ENCODE measurements at places on chromosomes 3 and 15.

DNA sequence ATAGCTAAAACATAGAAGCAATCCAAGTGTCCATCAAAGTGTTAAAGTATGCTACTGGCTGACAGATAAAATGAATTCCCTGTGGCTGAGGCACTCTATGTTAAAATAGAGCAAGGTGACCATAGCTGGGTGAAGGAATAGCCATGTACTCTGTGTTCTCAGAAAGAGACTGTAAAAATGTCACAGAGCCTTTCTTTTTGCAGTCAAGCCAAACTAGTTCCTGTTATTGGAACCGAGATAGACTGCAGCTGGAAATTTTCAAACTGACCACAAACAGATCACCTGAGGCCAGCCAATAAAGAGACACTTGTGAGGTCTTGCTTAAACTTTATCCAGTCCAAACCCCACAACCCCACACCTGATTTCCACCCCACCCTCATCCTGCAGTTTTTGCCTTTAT lies 422.8 kb upstream of the NAALADL2 start:
- no peak for DNase-seq

- no peak for DNase-seq
Observed at GRCh38 chr15:48265135-48265534, 59.0 kb downstream of the SLC12A1 start.

DNA sequence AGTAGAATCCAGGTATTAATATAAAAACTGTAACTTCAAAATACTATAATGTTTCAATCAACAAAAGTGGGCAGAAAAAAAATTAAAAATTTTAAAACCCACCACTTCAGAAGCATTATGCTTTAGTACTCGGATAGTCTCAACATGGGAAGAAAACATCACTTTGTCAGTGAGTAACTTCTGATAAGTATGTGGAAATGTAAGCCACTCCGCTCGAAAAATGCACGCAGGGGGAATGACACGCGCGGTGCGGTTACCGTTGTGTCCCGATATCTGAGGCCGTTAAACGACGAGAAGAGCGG lies 656 bp downstream of the NGLY1 start:
- DNase-seq: no peak

DNA sequence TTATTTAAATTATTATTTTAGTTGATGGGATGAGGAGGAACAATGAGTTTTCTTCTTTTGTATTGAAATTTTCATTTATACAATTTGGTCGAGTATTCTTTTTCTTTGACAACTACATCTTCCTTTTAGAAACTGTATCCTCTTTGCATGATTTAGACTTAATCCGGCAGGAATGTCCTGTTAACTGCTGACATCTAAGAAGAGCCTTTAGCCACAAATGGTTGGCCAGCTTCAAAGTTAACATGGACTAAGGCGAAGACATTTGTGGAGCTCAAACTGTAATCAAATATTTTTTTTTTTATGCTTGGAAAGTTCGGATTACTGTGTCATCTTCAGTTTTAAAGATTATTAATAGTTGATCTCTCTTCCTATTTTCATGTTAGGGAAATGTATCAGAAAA lies 43.2 kb downstream of the RIOX2 start:
- DNase-seq: no peak

GRCh38 chr15:56883088-56883487 lies 35.4 kb upstream of the TCF12 start:
- no peak for DNase-seq

DNA sequence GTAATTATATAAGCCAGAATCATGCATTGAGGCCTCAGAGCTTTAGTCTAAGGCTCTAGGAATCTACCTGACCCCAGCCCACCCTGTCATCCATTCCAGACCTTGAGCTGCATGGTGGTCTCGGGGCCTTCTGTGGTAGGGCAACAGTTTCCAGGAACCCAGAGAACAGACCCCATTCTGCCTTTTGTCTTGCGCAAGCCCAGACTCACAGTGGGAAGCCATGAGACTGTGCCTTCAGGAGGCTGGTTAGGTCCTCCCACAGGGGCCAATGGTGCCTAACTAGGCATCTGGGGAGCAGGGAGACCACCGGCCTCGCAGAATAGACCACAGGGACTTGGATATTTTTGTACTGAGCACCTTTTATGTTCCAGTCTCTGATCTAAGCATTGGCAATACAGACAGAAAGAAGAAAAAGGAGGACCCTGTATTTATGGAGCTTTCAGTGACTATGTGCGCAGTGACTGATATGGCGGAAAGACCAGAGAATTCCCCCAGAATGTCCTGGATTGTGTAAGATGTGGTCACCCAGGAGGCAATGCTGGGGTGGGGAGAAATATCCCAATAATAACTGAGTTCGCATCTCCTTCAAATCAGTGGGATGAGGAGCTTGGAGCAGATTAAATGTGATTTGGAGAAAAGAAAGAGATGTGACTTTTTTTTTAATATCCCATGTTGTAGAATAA lies 40.1 kb downstream of the MCF2L2 start:
- DNase-seq: no peak

- no peak for DNase-seq
Observed at GRCh38 chr15:88841236-88841635, 38.0 kb downstream of the ACAN start.

GRCh38 chr3:87120881-87121280 lies 106.2 kb upstream of the CHMP2B start:
- DNase-seq: no peak

DNA sequence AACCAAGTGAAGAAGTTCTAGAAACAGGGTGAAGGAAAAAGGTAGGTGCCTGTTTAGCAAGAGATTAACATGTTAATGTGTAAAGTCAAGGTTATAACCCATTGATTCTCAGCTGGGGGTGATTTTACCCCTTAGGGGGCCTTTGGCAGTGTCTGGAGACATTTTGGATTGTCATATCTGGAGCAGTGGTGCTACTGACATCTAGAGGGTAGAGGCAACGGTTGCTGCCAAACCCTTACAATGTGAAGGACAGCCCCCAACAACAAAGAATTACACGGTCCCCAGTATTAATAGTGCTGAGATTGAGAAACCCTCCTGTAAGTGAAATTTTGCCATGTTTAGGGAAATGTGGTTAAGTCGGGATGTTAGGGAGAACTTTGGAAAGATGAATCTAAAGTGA lies 74.7 kb downstream of the CRYBG3 start:
- no peak for DNase-seq

- no peak for DNase-seq
Observed at GRCh38 chr15:49848282-49848724, 227.5 kb downstream of the DTWD1 start.

DNA sequence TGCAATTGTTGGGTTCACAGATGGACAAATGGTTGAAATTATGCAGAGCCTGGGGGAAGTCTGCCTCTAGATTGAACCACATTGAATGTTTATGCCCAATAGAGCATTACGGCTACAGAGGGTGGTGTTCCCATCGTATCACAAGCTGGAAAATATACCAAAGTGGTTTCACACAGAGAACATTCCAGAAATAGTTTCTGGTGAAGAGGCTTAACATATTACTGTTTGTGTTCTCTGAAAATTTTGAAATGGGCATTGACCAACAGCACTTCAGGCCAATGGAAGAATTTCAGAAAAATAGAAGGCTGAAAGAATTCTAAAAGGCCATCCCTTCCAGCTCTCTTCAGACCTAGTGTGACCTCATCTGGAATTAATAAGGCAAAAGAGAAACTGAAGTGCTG lies 203.9 kb downstream of the NEK10 start:
- DNase-seq: no peak

DNA sequence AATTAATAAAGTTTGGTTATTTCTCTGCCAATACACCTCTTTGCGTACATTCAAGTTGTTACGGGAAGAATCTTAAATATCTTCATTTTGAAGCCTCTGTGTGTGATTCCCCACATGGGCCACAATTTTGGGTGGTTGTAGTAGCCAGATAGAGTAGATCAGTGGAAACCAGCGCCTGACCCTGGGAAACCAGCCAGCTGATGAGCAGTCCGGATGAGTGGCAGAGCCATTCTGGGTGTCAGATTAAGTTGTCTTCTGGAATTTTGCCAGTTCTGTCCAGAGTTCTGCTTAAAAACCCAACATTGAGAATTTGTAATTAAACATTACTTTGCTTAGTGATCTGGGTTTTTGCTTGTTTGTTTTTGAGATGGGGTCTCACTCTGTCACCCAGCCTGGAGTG lies 49.7 kb downstream of the MRPS25 start:
- DNase-seq: no peak

DNA sequence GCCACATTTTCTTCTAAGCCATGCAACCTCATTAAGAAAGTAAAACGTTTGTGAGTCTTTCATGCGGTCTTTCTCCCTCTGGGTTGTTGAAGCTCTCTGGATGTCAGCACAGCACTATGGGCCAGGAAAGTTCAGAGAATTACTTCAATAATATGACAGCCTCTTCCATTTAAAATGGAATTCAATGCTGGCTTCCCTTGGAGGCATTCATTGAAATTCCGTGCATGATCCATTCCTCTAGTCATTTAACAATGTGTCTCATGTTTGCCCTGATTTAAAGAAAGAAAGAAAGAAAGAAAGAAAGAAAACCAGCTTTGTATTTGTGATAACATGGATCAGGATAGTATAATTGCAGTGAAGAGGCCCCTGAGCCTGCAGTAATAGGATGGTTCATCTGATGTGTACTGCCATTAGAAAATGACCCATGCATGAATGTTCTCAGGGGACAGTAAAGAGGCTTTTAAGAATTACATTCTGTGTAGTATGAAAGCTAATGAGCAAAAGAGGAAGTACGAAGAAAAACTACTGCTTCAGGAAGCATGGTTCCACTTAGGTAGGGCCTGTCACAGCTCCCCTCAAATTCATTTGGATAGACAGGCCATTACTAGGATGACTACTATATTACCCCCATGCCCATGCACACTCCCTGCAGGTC lies 146.0 kb downstream of the ARPP21 start:
- DNase-seq: no peak

- DNase-seq: no peak
Observed at GRCh38 chr3:57331078-57331610, 38.7 kb upstream of the ASB14 start.

GRCh38 chr3:23735062-23735461 lies 70.7 kb upstream of the UBE2E1 start:
- DNase-seq: no peak

- DNase-seq: no peak
Observed at GRCh38 chr15:88262064-88262463, 5.5 kb upstream of the NTRK3 start.

DNA sequence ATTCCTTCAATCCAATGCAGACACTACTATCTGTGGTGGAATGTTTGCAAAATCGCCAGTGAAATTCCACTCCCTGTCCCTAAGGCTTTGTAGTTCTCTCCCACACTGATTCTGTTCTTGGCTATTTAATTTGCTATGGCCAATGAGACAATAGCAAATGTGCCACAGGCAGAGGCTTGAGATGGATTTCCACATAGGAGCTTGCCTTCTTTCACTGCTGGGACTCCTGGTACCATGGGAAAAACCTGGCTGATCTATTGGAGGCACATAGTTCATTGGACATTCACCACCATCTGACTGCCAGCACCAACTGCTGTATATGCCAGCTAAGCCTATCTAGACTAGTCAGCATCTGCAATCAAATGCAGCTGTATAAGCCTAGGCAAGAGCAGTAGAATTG lies 103.8 kb downstream of the NR1D2 start:
- no peak for DNase-seq

- DNase-seq: no peak
Observed at GRCh38 chr3:171878461-171879225, 35.5 kb downstream of the TMEM212 start.

- no peak for DNase-seq
Observed at GRCh38 chr3:62372621-62373041, 719 bp downstream of the FEZF2 start.

- DNase-seq: no peak
Observed at GRCh38 chr15:101114166-101114565, 137.7 kb downstream of the CHSY1 start.

GRCh38 chr3:110307065-110307809 lies 764.4 kb upstream of the NECTIN3 start:
- DNase-seq: no peak

DNA sequence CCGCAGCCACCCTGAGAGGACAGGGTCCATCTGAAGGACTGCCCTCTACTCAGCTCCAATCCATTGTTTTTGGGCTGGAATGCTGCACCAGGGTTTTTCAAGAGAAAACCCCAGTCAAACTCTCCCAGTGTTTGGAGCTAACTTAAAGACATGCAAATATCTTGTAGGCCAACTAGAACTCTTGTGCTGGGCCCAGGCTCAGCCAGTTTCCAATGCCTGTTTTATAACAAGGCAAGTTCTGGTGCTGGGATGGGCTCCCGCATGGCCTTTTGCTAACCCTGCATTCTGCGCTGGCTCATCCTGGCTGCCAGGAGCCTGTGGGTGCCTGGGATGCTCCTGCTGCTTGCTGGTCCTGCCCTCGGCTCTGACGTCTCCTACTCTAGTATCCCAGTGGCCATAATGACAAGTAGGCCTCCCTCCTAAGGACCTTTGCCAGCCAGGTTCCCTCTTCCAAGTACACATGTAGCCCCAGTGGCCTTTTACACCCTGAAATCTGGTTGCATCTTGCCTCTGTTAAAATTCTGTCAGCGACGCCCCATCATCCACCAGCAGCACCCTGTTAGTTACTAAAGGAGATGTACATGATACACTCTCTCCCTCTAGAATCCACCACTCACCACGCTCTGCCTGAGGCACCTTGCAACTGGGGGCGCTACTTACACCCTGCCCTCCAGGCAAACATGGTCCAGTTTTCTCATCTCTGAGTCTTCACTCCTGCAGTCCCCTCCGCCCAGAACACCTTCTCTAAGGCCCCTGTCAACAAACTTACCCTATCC lies 30.5 kb upstream of the RAB6B start:
- DNase-seq: no peak

DNA sequence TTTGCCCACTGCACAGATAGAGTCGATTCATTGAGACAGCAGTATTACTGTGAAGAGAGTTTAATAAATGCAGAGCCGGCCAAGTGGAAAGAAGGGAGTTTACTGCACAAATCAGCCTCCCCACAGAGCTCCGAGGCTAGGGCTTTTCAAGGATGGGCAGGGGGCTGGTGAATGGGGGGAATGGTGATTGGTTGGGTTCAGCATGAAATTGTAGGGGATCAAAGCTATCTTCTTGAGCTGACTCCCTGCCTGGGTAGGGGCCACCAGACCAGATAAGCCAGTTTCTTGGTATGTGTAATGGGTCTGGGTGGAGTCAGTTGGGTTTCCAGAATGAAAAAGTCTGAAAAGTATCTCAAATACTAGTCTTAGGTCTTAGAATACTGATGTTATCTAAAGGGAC lies 66.6 kb downstream of the SYNPR start:
- no peak for DNase-seq

DNA sequence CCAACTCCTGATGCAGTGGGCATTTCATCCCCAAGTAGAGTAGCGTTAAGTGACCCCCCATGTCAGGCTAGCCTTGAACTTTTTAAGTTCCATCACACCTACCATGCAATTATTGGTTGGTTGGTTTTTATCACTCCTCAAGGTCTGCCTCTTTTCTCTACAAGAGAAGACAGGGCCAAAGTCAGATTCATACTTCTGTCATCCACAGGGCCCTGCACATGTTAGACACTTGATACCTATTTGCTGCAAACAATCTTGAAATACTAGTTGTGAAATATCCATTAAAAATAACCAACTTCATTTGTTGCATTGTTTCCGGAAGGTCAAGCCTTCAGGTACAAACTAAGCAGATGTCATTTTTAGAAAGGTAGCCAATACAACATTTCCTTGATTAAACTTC lies 1.2 kb downstream of the CMSS1 start:
- no peak for DNase-seq

- no peak for DNase-seq
Observed at GRCh38 chr3:33426068-33426467, 14.1 kb downstream of the UBP1 start.

- no peak for DNase-seq
Observed at GRCh38 chr3:8712045-8712907, 21.3 kb upstream of the CAV3 start.

Measured in stimulated activated CD4-positive, alpha-beta T cell treated with anti-CD3 and anti-CD28 coated beads, Interleukin-1b, Interleukin-23, amount 100 ng/mL, for 4 hours (primary cell).